Activated CD4-positive, alpha-beta T cell treated with anti-CD3 and anti-CD28 coated beads, Interleukin-2, amount 50 U/mL, for 24 hours (primary cell): ENCODE measurements at places on chromosomes 4 and X.

DNA sequence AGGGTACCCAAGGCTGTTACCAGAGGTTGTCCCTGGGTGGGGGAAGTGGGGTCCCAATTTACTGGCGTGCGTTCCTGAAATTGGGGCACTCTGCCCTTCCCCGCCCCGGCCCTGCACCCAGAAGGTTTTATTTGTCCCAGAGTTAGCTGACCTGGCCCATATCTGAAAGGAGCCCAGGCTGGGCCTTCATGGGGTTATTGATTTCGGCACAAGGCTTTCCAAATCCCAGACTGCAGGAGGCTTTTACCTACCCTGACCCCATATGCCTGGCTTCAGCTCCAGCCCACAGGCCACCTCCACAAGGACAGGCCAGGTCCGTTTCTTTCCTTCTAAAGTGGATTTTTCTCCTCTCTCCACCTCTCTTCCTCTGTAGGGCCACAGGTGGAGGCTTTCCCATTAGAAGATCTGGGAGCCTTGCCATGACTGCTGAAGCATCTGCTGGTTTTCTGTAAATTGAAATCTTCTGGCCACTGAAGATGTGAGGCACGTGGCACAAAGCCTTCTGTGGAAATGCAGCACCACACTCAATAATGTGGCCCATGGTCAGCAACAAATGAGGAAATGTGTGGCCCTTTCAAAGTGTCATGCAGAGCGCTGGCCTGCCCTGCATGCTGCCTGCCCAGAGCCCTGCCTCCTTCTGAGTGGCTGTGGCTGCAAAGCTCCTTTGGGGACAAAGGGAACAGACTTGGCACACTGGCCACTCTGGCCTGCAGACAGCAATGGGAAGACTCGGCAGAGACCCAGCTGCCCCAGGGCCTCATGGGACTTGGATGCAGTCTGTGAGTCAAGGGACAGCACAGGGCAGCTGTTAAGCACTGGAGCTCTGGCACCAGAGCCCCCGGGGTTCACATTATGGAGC is 43.1 kb upstream of the MTM1 start:
- no peak for DNase-seq

- DNase-seq = no peak
Observed at GRCh38 chr4:5631352-5632065, 76.8 kb downstream of the EVC2 start.

DNA sequence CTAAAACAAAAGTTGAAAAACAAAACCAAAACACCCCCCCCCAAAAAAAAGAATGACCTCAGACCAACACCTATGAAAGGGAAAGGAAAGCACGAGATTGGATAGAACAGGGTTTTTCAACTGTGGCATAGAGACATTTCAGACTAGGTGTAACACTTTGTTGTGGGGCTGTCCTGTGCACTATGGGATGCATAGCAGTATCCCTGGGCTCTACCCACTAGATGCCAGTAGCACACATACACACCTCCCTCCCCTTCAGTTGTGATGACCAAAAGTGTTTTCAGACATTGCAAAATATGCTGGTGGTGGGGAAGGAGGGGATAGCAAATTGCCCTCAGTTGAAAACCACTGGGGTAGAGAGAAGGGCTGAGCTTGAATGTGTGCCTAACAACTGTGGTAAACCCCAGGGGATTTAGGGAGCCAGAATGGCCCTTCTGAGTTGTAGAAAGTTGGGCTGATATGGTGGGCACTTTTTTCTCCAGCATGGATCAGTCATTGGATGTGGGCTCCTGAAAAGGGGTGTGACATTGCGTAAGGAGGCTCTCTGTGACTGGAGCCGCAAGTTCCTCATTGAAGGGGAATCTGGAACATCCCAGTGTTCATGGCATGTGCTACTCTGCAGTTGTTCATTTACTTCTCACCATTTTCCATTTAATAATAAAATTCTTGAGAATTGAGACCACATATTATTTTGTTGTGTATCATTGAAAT is 8.8 kb upstream of the GEMIN8 start:
- no peak for DNase-seq

GRCh38 chr4:68708566-68708965 is 38.1 kb upstream of the UGT2B15 start:
- no peak for DNase-seq

- DNase-seq = no peak
Observed at GRCh38 chrX:143017272-143017671, 8.5 kb upstream of the SPANXN4 start.

GRCh38 chrX:17374619-17375366 is at the start of gene NHS:
TSS of gene NHS (plus strand) at chrX:17375200. CDS start at chrX:17375758, 558 bp downstream.
- no peak for DNase-seq

GRCh38 chr4:176464748-176465147 is 145.0 kb downstream of the SPCS3 start:
- DNase-seq = no peak

- no peak for DNase-seq
Observed at GRCh38 chrX:151177141-151178027, 1.0 kb downstream of the GPR50 start.

DNA sequence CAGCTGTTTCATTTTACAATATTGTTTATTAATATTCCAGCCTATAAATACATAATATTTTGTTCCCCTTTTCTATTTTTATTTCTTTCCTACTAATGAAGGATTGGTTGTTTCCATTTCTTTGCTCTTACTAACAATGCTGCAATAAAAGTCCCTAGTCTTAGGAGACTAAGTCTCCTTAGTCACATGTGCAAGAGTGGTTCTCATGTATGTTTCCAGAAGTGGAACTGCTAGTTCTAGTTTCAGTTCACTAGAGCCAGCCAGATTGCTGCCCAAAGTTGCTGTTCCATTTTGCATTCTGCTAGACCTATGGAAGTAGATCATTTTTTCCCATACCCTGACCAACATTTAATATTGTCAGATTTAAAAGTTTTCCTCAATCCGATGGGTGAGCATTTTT is 44.3 kb downstream of the CNGA1 start:
- DNase-seq = no peak

- DNase-seq = no peak
Observed at GRCh38 chr4:168863719-168864647, 146.1 kb downstream of the CBR4 start.

DNA sequence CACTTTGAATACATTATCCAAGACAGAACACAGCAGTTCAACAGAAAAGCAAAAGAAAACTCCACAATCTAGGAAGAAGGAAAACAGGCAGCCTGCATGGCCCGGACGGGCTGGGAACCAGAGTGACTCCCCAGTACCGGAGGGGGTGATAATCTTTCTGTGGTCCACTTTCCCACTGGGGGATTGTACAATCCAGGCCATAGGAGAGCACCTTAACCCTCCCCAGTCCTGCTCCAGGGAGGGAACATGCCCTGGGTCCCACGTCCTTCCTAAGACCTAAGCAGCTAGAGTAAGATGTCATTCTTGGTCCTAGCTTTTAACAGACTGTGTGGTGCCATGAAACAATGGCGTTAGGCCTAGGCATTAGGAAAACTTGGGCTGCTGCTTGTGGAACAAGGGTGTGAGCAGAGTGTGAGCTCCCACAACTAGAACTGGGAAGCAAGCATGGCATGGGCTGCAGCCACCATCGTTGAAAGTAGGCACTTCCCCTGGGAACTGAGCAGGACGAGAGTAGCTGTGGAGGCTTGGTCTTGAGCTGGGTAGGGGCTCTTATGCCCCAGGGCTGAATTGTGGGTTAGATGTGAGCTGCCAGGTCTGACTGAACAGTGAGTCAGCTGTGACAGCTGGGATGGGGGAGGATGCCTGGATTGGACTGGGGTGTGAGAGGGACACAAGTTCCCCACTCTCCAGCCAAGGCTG is 42.4 kb downstream of the NAT8L start:
- DNase-seq = no peak

DNA sequence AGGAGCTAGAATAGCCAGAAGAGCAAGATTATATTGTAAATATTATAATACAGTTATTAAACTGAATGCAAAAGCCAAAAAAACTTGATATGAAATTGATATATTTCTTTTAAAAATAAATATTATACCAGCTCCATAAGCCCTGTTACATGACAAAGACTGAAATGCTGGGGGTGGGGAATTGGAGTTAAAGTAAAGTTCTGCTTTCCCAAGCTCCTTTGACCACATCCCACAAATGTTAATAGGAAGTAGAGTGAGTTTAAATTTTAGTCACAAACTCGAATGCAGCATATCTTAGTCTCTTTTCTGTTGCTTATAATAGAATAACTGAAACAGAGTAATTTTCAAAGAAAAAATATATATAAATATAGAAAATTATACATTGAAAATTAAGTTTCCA is 46.9 kb upstream of the NFKB1 start:
- DNase-seq = no peak

DNA sequence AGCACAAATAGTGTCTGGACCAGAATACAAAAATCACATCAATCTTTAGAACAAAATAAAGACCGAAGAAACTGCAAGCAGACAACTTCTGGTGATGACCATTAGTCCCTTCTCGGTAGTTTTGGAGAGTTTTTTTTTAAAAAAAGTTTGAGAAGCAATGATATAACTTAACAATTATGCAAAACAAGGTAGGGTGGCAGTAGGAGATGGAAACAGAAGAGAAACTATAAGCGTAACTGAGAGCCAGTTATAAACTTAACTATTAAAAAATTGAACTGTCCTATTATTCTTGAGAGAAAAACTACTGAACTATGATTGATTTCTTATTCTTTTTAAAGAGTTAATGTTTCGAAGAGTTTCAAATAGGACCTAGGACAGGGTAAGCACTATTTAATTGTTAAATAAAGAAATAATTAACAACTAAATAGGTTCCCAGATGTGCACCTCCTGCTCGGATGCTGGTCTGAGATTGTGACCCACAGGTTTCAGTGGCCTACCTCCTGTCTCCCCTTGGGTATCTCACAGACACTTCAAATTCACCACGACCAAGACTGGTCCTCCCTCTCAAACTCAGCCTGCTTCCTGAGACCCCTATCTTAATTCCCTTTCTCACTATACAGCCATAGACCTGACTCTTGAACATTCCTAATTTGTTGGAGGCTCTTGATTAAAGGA is 81.3 kb downstream of the LEF1 start:
- DNase-seq = no peak
